ENCODE measurements at places on chromosomes 16 and 17.

DNA sequence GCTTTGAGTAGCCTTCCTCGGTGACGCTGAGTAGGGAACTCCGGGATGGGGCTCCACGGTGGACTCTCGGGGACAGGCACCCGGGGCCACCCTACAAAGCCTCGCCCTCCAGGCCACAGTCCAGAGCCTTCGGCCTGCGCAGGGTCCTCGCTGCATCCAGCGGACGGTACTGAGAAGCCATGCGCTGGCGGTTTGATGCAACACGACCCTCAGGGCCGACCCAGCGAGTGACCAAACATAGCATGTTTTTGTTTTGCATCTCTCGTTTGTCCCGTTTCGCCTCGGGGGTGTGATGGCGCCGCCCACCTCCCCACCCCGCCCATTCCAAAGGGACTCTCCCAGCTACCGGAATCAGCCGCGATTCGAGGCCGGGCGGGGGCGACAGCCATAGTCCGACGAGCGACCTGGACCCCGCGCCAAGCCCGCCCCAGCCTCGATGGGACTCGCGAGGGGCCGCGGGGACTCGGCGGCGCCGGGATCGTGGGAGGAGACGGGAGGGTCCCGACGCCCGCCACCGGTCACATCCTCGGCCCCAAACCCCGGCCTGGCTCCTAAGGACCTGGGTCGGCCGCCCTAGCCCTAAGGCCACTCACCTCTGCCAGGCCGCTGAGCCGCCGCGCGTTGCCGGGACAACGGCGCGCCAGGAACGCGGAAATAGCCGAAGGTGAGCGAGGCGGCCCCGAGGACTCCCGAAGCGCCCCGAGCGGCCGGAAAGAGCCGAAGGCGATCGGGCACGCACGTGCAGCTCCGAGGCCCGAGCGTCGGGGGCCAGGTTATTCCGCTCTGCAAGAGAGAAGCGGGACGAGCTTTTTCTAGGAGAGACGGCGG, 1.6 kb downstream of the IFT140 start:
- DNase-seq: peak; percentile 73

DNA sequence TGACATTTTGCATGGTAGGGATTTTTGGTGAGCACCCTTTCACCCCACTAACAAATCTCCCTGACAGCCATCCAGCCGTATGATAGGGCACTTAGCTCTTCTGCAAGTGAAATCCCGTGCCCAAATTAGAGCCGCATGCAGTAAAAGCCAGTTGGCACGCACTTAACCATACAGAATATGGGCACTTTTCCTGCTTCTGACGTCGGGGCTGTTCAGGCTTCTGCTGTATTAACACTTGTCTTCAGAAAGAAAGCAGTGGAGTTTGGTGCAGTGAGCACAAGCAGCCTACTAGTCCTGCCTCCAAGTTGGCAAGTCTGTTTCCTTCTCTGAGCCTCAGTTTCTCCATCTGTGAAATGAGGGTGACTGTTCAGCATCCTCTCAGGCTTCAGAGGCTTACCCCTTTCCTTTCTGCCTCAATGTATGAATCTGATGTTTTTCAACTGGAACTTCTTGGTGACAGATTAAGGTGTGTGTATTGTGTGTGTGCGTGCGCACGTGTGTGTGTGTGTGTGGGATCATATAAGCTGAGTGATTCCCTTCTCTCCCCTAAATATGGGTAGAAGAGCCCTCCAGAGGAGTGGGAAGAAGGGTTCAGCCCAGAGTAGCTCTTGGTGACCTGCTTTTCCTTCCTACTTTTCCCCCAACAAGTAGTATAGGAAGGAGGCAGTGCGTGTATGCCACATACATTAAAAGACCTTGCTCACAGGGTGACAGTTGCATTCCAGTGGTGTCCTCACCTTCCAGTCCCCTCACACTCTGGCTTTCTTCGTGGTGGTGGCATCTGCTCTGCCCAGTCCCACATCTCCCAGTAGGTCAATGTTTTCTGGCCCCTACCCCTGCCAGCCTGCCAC, 19.0 kb downstream of the IGF2BP1 start:
- no peak for DNase-seq

DNA sequence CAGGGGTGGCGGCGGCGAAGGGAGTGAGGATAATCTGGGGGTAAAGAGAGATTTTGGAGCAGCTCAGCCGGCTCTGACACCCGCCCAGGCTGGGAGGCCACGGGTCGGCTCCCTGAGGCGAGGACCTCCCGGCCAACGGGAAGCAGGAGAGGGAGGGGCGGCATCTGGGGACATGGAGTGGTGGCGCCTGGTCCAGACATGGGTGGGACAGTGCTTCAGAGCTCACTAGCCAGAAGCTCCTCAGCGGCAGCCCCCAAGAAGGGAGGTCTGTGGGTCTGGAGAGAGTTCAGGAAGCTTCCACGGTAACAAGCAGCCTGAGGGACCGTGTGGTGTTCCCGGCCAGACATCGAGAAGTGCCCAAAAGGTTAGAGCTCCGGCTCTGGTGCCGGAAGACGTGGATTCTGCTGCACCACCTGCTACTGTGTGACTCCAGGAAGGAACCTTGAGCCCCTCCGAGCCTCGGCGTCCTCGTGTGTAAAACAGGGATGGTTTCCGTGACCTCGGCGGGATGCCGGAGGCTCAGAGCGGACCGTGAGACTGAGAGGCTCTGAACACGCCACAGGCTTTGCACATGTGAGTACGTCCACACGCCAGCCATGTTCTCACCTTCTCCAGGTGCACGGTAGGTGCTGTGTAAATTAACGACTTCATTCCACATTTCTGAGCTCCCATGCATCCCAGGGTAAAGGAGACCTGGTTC, 56.9 kb downstream of the TIMM22 start:
- no peak for DNase-seq

GRCh38 chr16:4616047-4616811, 1.5 kb upstream of the UBALD1 start:
- DNase-seq: peak; percentile 100

DNA sequence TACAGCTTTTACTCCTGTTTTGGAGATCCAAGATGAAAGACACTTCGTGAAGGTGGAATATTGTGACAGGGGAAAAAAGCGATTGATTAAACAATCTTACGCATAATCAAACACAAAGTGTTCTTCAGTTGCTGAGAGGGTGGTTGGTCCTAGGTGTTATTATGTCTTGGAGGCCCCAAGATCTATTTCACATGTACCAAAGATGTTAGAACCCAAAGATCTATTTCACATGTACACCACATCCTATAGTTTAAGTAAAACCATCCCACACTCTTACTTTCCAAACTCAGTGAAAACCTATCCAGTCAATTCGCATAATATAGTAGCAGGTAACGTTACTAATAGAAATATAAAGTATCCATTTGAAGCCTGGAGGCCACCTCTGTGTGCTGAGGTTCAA, 242.6 kb upstream of the MAF start:
- DNase-seq: no peak

GRCh38 chr16:11596572-11597226, 10.0 kb upstream of the LITAF start:
- DNase-seq: no peak

DNA sequence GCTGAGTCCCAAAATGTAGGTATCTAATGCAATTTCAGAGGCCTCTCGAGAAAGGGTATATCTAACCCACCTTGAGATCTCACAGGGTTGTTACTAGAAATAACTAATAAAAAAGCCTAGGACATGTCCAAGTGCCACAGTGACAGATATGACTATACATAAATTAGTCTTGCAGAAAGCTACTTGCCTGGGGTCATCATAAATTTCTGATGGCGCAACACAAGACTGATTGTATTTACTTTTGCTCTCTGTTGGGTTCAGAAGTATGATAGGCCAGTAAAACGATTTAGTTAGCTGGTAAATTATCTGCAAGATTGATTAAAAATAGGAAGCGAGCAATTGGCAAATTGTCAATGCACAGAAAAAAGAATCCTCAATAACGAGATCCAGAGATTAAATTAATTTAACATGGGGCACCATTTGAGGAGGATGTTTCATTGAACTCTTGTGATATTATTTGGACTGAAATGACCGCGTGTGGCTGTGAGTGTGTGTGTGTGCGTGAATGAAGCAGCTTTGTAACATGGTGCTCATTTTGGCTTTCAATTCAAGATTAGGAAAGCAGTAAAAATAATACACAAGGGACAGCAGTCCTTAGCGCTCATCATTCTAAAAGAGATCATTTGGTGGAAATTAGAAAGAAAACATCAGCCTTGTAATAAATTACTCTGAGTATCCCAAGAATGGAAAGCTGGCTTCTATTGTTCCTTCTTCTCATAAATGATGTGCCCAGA, 157.4 kb upstream of the ZFHX3 start:
- DNase-seq: no peak

DNA sequence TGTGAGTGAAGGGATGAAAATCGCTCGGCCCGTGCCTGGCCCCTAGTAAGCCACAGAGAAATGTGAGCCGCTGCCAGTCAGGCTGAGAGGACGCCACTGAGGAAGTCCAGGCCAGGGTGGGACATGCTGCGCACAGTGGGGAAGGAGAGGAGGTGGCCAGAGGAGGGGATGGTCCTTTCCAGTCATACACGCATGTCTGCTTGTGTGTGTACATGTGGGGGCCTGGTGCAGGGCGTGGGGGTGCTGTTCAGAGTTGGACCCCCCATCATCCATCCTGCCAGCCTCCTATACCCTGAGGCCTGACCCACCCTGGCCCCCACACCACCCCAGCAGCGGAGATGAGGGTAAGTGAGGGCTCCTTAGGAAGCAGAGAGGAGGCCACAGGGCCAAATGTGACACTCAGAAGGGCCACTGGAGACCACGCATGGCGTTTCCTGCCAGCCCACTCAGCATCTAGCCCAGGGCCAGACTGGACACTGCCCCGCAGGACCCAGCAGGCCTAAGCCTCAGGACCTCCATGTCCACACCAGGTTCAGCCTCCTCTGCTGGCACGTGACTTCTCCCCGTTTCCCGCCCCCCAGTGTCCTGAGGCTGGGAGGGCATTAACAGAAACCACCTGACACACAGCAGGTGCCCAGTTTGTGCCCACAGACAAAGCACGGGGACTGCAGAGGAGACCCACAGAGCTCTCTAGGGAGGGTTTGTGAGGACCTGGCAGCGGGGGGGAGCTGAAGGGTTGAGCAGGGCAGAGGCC, 7.0 kb downstream of the DOC2A start:
- DNase-seq: no peak

- DNase-seq: peak; percentile 18
These were observed 50.9 kb downstream of the CDH11 start for GRCh38 chr16:65070831-65071432.

GRCh38 chr17:3923466-3924190, 7.4 kb upstream of the P2RX1 start:
- no peak for DNase-seq

- no peak for DNase-seq
These were observed 205.0 kb upstream of the ASIC2 start for GRCh38 chr17:33498069-33498468.

DNA sequence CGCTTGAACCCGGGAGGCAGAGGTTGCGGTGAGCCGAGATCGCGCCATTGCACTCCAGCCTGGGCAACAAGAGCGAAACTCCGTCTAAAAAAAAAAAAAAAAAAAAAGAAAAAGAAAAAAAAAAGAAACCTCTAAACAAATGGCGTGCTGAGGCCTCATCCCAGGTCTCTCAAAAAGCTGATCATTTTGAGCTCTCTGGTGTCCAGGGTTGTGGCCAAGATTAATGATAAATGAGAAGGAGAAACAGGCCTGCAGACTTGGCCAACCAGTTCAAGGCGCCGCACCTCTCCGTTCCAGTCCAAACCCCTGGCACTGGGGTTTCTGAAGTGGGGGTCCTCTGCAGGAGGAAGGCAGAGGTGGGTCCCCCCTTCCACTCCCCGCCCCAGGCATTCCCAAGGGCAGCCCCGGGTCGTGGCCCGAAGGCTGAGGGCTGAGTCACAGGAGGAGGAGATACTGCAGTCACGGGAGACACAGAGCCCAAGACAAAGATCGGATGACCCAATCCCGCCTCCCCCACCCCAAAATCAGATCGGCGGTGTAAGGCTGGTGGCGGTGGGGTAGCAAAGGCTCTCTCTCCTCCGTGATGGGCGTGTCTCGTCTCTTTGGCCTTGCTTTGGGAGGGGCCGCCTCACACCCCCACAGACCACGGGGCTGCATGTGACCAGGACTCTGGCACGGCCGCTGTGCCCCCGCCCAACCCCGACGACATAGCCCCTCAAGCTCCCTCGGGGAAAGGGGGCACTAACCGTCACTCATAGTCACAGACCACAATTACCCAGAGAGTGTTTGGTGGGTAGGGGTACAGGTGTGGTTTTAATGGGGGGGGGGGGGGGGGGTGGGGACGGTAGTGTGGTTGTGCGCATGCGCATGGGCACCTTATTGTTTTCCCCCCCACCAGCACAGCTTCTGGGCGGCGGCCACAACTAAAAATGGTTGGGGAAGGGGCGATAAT, 1.1 kb downstream of the VAT1 start:
- DNase-seq: no peak

DNA sequence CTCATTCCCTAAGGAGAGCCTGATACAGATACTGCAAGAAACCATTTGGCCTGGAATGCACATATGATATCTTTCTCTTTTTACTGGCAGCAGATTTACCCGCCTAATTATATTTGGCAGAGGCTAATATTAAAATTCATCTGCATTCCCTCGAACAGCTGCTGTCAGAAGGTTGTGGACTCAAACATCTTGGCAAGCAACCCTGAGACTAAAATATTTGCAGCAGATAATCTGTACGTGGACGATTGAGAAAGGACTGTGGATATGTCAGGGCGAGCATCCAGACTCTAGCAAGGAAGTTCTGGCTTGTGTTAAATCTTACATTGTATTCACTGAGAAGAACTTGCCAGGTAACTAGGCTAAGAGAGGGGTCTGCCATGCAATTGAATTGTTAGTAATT, 65.2 kb downstream of the SNX20 start:
- DNase-seq: no peak

DNA sequence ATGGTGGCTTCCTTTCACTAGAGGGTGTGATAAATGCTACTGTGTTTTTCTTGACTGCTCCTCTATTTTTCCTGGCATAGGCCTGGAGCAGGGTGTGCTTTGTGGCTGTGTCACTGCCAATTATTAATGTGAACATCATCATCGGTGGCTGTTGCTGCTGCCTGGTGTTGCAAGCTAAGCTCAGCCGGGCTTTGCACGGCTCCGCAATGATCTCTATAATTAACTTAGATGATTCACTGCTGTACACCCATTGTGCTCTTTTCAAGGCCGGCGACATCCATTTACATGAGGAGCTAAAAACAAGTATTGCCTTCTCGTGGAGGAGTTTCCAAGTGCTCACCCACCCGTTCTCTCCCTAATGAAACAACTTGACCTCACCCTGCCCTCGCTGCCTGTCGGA, 160.1 kb upstream of the IRX3 start:
- no peak for DNase-seq

- no peak for DNase-seq
These were observed 56.2 kb upstream of the RPL38 start for GRCh38 chr17:74147056-74147835.

DNA sequence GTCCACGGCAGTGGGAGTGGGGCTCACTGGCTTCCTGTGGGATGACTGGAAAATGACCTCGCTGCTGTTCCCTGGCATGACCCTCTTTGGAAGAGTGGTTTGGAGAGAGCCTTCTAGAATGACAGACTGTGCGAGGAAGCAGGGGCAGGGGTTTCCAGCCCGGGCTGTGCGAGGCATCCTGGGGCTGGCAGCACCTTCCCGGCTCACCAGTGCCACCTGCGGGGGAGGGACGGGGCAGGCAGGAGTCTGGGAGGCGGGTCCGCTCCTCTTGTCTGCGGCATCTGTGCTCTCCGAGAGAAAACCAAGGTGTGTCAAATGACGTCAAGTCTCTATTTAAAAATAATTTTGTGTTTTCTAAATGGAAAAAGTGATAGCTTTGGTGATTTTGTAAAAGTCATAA, 7.8 kb upstream of the RNF213 start:
- no peak for DNase-seq

GRCh38 chr17:66647391-66647983, 187.4 kb upstream of the CACNG5 start:
- no peak for DNase-seq

Data from anterior cingulate cortex (tissue), 58 donors.